ENCODE measurements at places on chromosomes 2 and 18.
A peak's percentile ranks its signal among the peaks of the same experiment; 100 is the strongest.

- DNase-seq, result no peak
Measured at GRCh38 chr2:102147935-102148334, 5.4 kb downstream of the IL1R1 start.

GRCh38 chr2:36809069-36809445 is 112.5 kb downstream of the VIT start:
- no peak for DNase-seq

DNA sequence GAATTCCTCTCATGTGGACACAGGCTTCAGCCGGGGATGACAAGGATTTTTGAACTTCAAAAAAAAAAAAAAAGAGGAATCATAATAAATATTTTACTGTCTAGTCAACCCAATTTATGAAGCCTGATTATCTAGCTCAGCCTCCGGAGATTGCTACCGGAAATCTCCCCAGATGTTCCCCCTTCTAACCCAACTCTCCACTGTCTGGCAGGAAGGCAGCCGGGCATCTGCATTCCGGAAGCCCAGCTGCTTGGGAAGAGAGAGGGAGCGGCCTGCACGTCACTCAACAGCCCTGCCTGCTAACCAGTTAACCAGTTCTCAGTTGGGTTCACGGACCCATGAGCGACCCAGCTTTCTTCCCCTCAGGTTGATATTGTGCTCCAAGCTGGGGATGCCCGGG is 87.2 kb upstream of the POU3F3 start:
- no peak for DNase-seq

GRCh38 chr18:3051718-3052410 is 38.9 kb upstream of the LPIN2 start:
- DNase-seq, result no peak

GRCh38 chr2:63035660-63036059 is 15.0 kb upstream of the OTX1 start:
- DNase-seq, result no peak

DNA sequence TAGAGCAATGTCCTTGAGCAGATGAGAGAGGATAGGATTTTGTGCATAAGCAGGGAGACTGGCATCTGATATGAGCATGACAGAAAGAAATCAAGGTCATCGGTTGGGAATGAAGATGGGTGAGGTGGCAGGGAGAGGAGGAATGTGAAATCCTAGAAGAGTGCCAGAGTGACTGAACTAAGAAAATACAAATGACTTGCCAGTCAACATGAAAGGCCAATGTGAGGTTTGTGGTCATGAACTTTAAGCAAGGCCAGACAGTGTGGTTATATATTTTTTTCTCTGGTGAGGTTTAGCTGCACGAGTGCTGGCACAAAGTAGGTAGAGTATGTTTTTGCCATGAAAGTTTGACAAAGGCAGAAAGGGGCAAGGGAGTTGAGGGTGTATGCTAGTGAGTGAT is 21.2 kb downstream of the QPCT start:
- DNase-seq, result no peak

DNA sequence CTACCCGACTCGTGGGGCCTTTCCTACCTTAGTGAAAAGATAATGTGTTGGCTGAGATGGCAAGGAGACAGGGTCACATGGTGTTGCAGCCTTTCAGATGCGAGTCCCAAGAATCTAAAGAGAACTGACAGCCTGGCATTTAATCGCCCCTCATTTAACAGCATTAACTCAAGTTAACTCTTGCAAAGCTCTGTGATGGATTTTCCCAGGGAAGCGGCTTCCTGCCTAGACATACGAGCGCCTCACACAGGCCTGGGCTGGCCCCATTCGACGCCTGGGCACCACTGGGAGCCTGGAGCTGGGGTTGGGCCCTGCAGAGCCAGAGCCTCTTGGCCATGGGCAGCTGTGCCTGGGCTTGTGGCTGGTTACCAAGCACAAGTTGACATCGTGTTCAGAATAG is 140.8 kb downstream of the SEPTIN10 start:
- DNase-seq, result no peak

DNA sequence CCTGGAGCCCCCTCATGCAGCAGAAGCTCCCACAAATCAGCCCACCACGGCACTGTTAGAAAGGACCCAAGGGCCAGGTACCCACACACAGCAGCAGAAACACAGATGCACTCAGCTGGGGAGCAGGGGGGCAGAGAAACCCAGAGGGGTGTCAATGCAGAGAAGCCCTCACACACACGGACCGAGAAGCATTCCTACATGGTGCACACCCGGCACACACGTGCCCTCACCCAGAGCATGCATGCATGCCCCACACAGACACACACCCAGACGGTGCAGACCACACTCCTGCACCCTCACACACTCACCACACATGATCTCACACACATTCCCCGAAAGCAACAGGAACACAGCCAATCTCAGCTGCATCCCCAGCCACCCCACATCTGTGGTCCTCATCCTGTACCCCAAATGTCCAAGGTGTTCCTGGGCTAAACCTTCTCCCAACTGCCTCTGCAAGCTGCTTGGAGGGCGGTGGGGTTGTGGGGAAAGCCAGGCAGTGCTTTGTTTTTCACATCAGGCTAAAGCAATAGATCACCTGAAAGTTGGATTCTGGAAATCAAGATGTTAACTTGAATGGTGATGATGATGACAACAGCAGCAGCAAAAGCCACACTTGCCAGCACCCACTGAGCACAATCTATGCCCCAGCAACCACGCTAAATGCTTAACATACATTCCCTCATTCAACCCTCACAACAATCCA is 102.3 kb downstream of the ZFP36L2 start:
- DNase-seq, result no peak

DNA sequence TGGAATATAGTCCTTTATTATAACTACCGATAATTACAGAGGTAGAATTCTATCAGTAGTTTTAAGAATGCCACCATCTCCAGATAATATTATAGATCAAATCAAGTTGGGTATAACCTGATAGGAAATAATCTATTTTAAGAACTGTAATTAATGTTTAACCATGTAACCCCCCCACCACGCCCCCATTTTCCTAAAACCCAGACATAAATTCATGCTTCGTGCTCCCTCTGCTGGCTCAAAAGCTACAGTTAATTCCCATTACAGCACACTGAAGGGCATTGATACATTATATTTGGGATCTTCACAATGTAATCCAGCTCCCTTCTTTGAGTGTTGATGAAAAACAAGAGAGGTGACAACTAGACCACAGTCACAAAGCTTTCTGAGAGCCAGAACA is 228.0 kb upstream of the SMAD7 start:
- DNase-seq, result peak; percentile 20

DNA sequence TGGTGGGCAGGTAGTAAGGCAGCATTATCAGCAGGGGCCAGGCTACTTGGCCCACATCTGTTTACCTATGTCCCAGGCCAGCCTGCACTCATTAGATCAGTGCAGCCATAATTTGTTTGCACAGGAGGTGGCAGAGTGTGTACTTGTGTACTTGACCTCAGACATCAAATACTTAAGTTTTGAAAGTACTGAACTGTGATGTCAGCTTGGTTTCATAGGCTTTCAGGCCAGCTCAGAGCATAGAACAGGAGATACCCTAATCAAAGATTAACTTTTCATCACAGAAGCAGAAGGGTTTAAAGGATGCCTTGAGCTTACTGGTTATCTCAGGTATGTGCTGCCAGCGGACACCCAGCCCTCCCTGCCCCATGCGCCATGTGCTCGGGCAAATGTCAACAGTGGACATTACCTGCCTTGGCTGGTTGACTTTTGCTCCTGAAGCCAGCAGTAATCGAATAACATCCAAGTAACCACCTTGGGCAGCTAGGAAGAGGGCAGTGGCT is 33.2 kb downstream of the ANKRD29 start:
- DNase-seq, result no peak

- no peak for DNase-seq
Measured at GRCh38 chr2:10273215-10274175, 29.2 kb upstream of the HPCAL1 start.

DNA sequence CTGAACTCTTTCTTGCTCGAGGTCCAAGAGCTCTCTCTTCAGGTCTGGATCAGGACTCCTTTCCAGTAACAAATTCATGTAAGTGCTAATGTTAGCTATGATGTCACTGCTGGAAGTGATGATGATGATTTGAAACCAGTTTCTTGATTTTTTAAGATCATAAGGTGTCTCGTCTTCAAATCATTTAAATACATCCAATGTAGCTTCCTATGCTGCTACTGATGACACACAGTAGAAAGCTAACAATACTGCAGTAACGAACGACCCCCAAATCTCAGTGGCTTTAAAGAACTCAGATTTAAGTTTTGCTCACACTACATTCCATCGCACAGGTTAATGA is 13.0 kb upstream of the LTBP1 start:
- DNase-seq, result no peak

- no peak for DNase-seq
Measured at GRCh38 chr2:27209621-27210401, 2.0 kb upstream of the ATRAID start.

DNA sequence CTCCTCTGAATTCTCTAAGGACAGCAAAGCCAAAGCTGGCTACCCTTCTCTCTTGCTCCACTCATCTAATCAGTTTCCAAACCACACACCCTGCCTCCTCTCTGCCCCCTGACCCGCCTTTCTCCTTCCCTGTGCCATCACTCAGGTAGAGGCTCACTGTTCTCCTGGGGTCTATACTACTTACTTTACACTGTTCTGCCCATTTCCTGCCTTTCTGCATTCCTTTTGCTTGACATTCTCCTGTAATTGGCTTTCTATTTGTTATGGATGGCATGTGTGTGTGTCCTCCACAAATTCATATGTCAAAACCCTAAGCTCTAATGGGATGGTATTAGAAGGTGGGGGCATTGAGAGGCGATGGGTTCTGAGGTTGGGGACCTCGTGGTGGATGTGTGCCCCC is 675.2 kb upstream of the ID2 start:
- no peak for DNase-seq

- peak; percentile 70 for DNase-seq
Measured at GRCh38 chr2:106159866-106160785, 34.0 kb downstream of the UXS1 start.

DNA sequence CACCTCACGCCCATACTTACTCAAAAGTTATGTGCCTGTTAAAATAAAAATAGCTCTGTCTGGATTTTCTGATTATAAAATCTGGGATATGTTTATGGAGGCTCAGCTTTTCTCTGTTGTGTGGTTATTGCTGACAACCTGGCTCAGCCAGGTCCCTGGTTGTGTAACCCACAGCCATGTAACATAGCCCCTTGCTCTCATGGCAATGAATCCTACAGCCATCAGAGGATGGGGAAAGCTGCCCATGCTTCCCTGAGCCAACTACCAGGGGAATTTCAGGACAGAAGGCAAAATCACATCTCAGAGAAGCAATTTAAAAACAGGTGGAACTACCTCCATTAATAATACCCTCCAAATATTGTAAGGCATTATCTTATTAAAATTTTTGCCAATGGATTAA is 29.7 kb downstream of the ST8SIA5 start:
- no peak for DNase-seq

GRCh38 chr2:238114331-238114841 is 14.2 kb downstream of the ESPNL start:
- DNase-seq, result no peak

GRCh38 chr18:64137914-64138313 is 11.0 kb downstream of the LINC00305 start:
- no peak for DNase-seq

DNA sequence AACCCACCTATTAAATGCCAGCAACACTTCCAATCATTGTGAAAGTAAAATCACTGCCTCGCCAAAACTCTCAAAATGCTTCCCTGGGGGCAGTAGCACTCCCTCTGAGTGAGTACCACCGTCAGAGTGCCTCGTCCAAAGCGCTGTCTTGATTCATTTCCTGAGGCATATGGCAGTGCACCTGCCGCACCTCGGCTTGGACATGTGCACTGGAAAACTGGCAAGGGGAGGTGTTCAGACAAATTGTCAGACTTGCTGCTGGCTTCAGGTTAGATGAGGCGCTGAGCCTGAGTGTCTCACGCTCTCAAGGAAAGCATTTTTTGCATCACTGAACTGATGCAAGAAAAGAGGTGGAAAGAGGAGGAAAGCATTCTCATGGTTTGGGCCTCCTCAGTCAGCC is 132.8 kb downstream of the ATL2 start:
- no peak for DNase-seq

DNA sequence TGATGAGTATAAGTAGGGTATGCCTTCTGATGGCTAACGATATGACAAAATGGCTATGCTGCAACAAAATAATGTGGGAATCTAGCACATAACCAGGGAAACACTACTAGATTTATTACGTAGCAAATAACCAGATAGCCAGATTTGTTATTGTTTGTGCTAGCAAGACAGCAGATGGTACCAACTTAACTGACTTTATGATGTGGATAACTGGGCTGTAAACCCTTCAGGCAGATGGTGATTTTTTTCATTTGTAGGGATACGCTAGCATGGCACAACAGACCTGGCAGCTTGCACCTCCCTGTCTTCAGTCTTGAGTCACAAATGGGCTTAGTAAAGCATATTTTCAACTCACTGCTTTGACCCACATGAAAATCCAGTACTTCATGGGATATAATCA is 48.7 kb downstream of the PRELID3A start:
- DNase-seq, result no peak

GRCh38 chr2:98914713-98915580 is 21.1 kb downstream of the CRACDL start:
- no peak for DNase-seq

GRCh38 chr2:27108221-27108620 is 10.7 kb downstream of the CGREF1 start:
- no peak for DNase-seq

GRCh38 chr2:64056021-64056420 is 36.8 kb upstream of the VPS54 start:
- no peak for DNase-seq

DNA sequence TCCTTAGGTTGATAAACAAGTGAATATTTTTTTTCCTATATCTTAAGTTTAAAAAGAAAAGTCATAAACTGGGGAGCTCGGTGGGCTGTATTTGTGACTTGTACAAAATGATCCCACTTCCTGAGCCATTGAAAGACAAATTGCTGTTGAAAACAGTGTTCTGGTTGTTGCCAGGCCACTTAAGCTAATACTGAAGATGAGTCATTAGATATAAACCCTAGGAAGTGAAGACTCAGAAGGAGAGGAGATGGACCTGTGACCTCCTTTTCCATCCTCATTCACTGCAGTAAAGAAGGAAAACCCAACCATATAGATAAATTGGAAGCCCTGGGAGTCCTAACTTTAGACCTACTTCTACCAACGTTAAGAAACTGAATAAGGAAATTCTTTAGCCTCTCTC is 46.2 kb upstream of the SERPINE2 start:
- DNase-seq, result no peak
